ENCODE measurements at places on chromosomes 11 and 22.

GRCh38 chr11:61954851-61955421 lies 4.8 kb downstream of the BEST1 start:
- H3K27me3 ChIP-seq = peaks cover 4% of the 10 kb centered on the region
- peaks cover 4% of the 10 kb centered on the region for H3K4me1 ChIP-seq
- peak overlapping the region; percentile 19 for H3K4me3 ChIP-seq
- H3K27ac ChIP-seq = no peak overlapping the region
- no peaks in the 10 kb centered on the region for H3K36me3 ChIP-seq

- no peaks in the 10 kb centered on the region for H3K36me3 ChIP-seq
- DNase-seq = no peak
- no peaks in the 10 kb centered on the region for H3K27me3 ChIP-seq
These were observed 58.4 kb upstream of the RASSF10 start for GRCh38 chr11:12950670-12951069.

GRCh38 chr22:48493733-48494132 lies 1333.9 kb downstream of the BRD1 start:
- no peaks in the 10 kb centered on the region for H3K36me3 ChIP-seq
- H3K27me3 ChIP-seq = peaks cover 10% of the 10 kb centered on the region
- H3K27ac ChIP-seq = no peak overlapping the region
- no peak for DNase-seq

- no peak overlapping the region for H3K4me3 ChIP-seq
- no peak for DNase-seq
- peaks cover 15% of the 10 kb centered on the region for H3K4me1 ChIP-seq
- no peak overlapping the region for H3K27ac ChIP-seq
These were observed 1335.0 kb downstream of the BRD1 start for GRCh38 chr22:48492366-48493320.

GRCh38 chr22:20840646-20841371 lies 17.8 kb downstream of the PI4KA start:
- H3K36me3 ChIP-seq = no peaks in the 10 kb centered on the region
- DNase-seq = no peak
- H3K4me3 ChIP-seq = no peak overlapping the region
- peaks cover 7% of the 10 kb centered on the region for H3K4me1 ChIP-seq
- H3K27ac ChIP-seq = no peak overlapping the region

DNA sequence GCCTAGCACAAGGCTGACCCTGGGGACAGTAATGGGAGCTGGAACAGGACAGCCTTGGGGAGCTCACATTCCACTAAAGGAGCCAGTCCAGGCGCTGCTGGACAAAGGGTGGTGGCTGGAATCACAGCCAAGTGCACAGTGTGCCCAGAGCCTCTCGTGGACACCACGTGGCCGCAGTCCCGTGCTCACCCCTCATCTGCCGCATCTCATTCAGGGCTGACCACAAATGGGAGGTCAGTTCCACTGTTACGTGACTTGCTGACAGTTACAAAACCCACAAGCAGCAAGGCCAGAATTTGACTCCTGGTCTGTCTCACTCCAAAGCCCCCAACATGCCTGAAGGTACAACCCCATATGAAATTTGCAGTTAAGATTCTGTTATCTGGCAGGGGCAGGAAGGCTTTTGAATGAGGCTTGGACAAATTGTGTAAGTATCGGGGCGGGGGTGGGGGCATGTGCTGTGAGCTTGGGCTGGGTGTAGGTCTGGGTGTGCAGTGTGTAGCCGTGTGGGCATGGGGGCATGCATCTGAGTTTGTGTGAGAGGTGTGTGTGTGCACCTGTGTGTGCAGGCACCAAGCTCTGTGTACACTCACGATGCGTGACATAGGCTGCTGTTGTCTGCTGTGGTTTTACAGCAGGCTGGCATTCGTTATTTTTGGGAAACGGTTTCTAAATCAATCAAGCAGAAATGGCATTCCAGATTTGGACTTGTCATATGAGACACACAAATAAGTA lies 301.7 kb downstream of the BRD1 start:
- no peak overlapping the region for H3K4me3 ChIP-seq
- no peak for DNase-seq

GRCh38 chr11:128021349-128022006 lies 565.9 kb downstream of the ETS1 start:
- peaks cover 1% of the 10 kb centered on the region for H3K27me3 ChIP-seq
- no peak overlapping the region for H3K27ac ChIP-seq
- H3K4me3 ChIP-seq = no peak overlapping the region
- no peaks in the 10 kb centered on the region for H3K4me1 ChIP-seq
- DNase-seq = no peak

DNA sequence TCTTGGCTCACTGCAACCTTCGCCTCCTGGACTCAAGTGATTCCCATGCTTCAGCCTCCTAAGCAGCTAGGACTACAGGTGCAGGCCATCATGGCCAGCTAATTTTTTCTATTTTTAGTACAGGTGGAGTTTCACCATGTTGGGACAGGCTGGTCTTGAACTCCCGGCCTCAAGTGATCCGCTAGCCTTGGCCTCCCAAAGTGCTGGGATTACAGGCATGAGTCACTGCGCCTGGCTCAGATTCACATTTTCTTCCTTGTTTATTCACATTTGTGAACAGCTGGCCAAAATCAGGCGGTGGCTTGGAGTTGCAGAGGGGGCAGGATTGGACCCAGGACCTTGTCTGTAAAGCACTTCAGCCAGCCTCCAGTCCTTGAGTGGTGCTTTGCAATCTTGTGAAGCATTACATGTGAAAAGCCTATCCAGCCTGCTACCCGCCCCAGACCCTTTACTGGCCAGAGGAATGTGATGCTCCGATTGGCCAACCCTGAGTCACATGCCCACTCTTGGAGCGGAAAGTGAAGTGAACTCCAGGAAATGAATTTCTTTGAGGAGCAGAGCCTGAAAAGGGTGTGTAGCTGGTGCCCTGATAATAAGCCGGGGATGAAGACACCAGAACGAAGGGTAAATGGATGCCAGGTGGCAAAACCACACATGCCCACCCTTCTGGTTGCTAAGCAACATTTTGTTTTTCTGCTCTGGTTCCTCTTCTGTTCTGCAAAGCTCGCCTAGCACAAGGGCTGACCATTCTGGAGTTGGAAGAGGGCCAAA lies 62.6 kb upstream of the PTPRJ start:
- no peaks in the 10 kb centered on the region for H3K36me3 ChIP-seq
- no peak overlapping the region for H3K27ac ChIP-seq
- H3K4me1 ChIP-seq = no peaks in the 10 kb centered on the region
- DNase-seq = no peak

DNA sequence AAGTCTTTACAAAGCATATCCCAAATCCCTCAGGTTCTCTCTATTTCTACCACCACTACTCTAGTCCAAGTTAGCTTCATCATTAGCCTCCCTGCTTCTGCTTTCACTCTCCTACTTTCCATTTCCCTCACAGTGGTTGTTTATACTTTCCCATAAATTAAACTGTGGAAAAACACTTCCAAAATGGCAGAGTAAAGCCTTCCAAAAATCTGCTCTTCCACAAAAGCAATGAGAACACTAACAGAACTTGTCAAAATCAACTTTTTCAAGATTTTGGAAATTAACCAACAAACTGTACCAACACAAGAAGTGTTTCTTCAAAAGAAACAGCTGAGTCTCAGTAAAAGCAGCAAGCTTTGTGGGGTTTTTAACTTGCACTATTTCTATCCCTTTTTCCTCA lies 71.8 kb downstream of the TTC28 start:
- H3K4me3 ChIP-seq = no peak overlapping the region
- no peaks in the 10 kb centered on the region for H3K27me3 ChIP-seq
- DNase-seq = no peak
- no peaks in the 10 kb centered on the region for H3K36me3 ChIP-seq
- no peaks in the 10 kb centered on the region for H3K4me1 ChIP-seq
- no peak overlapping the region for H3K27ac ChIP-seq

- H3K27me3 ChIP-seq = peaks cover 26% of the 10 kb centered on the region
- H3K27ac ChIP-seq = no peak overlapping the region
- no peaks in the 10 kb centered on the region for H3K36me3 ChIP-seq
- DNase-seq = no peak
These were observed 2.9 kb upstream of the LRRC32 start for GRCh38 chr11:76673176-76674142.

GRCh38 chr11:106691807-106692365 lies 326.4 kb downstream of the GUCY1A2 start:
- H3K27me3 ChIP-seq = no peaks in the 10 kb centered on the region
- no peaks in the 10 kb centered on the region for H3K4me1 ChIP-seq
- no peak for DNase-seq
- H3K4me3 ChIP-seq = no peak overlapping the region

DNA sequence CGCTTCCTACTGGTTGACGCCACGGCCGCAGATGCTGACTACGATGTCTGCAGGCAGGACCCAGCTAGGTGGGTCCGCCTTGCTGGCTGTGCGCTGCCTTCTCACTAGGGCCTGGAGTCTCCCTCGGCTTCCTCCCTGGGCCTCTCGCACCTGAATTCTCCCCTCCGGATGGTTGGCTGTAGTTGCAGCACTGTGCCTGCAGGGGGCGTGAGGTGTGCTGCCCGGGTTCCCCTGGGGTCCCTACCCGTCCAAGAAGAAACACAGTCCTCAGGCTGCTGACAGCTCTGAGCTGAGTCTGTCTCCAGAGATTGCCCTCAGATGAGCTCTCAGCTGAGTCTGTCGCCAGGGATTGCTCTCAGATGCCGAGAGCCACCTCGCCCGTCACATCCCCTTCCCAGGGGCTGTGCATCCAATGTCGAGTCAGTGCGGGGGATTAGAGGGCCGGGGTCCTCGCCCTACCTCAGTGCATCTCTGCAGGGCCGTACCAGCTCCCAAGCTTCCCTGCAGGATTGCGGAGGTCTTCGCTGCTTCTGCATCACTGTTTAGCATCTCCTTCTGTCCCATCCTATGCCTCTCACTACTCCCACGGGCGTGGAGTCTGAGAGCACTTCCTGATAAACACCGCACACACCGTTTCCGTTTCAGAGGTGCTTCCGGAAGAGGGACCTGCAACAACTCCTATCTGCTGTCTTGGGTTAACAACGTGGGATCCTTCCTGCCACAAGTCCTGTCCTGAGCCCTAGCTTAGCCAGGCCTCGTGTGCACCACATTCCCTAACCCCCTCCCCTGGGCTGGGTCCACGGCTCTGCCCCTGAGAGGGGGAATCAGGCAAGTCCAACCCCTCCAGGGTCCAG lies 196.9 kb downstream of the CSNK2A3 start:
- DNase-seq = peak; percentile 95
- no peak overlapping the region for H3K4me3 ChIP-seq
- no peaks in the 10 kb centered on the region for H3K27me3 ChIP-seq
- no peak overlapping the region for H3K27ac ChIP-seq

DNA sequence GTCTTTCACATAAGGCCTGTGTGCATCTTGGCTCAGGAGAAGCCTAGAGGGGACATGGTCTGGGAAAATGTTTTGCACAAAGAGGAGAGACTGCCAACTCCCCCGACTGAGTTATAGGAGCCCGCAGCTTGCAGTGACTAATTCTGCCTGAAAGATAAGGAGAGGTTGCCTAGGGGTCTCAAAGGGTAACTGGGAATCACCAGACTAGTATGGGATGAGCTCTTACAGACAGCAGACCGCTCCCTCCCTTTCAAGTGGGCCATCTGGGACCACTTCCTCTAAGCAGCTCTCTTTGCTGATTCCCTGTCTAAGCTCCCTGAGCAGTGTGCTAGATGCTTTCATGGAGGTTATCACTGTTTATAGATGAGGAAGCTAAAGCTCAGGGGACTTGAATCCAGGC lies 105.1 kb downstream of the TENM4 start:
- H3K27ac ChIP-seq = no peak overlapping the region
- H3K36me3 ChIP-seq = no peaks in the 10 kb centered on the region
- no peak for DNase-seq
- peaks cover 12% of the 10 kb centered on the region for H3K4me1 ChIP-seq
- H3K4me3 ChIP-seq = no peak overlapping the region

- 0 out of 2 replicates have a peak, but pooled peaks cover 2% of the 10 kb centered on the region for H3K4me1 ChIP-seq
- peak overlapping the region; percentile 89 for H3K27ac ChIP-seq
- no peak for DNase-seq
- peaks cover 20% of the 10 kb centered on the region for H3K36me3 ChIP-seq
- H3K27me3 ChIP-seq = no peaks in the 10 kb centered on the region
These were observed 612 bp downstream of the XBP1 start for GRCh38 chr22:28799606-28800307.

DNA sequence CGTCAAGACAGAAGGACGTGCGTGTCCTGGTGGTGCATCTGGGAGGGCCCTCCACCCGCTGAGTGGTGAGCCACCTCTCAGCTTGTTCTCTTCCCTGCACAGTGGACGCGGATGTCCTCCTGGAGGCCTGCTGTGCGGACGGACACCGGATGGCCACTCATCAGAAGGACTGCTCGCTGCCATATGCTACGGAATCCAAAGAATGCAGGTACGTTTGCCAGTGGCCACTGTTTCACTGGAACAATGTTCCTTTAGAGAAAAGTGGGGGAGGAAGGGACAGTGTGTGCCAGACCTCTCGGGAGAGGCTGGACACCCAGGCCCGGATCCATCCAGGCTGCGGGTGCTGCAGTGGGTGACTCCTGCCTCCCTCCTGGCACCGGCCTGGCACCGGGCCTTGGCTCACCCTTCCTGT lies 15.9 kb downstream of the FBLN1 start:
- H3K36me3 ChIP-seq = peaks cover 21% of the 10 kb centered on the region
- DNase-seq = no peak
- H3K27ac ChIP-seq = no peak overlapping the region
- H3K4me1 ChIP-seq = no peaks in the 10 kb centered on the region

DNA sequence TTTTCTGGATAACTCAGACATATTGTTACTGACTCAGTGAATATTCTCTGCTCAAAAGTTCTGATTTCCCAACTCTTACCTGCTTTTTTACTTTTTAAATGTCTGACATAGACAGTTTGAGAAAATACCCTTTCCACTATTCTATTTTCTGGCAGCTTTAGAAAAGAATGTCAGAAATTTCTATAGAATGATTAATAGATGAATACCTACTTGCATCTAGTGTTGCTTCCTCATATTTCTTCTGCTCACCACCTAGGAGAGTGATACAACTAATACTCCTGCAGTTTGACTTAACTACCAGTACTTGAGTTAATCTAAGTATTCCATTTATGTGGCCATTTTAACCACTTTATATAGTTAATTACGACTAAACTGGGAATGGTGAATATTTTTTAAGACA lies 55.2 kb downstream of the KDM2A start:
- no peak overlapping the region for H3K4me3 ChIP-seq
- H3K27ac ChIP-seq = no peak overlapping the region
- DNase-seq = no peak

- H3K36me3 ChIP-seq = no peaks in the 10 kb centered on the region
- peak overlapping the region; percentile 97 for H3K4me3 ChIP-seq
- no peak for DNase-seq
- H3K27ac ChIP-seq = peak overlapping the region; percentile 72
- no peaks in the 10 kb centered on the region for H3K27me3 ChIP-seq
- H3K4me1 ChIP-seq = peaks cover 8% of the 10 kb centered on the region
These were observed 898 bp downstream of the ZNF215 start for GRCh38 chr11:6927030-6927617.

DNA sequence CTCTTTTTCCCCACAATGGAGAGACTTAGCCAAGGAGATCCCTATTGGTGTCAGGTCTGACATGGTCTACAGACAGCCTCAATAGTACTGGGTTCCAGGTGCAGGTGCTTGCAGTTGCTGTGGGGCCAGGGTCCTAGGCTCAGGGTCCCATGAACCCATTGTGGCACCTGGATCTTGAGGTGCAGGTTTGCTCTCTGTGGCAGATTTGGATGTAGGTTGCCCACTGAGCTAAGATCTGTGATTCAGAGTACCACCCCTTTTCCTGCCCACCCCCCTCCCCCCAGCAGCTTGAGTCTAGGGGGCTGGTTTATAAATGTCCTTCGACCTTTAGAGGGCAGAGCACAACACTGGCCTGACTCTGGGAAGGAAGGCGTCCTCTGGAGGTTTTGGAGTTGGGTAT lies 147.0 kb downstream of the APIP start:
- no peak overlapping the region for H3K27ac ChIP-seq
- DNase-seq = no peak
- H3K27me3 ChIP-seq = no peaks in the 10 kb centered on the region
- H3K36me3 ChIP-seq = no peaks in the 10 kb centered on the region
